NK-92 treated with Interleukin-12 subunit alpha and Interleukin-12 subunit beta, amount 100 ng/mL, for 24 hours (cell line): ENCODE measurements at places on chromosomes 12 and 14.

DNA sequence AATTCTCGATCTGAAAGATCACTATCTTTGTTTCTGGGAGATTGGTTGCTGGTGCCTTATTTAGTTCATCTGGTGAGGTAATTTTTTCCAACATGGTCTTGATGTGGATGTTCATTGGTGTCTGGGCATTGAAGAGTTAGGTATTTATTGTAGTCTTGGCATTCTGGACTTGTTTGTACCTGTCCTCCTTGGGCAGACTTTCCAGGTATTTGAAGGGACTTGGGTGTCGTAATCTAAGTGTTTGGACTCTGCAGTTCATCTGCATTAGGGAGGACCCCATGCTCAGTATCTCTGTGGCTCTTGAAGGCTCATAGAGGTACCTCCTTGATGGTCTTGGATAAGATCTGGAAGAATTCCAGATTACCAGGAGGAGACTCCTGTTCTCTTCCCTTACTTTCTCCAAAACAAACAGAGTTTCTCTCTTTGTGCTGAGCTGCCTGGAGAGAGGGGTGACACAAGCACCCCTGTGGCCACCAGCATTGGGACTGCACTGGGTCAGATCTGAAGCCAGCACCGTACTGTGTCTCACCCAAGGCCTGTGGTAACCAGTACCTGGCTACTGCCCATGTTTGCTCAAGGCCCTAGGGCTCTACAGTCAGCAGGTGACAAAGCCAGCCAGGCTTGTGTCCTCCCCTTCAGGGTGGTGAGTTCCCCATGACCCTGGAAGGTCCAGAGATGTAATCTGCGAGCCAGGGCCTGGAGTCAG lies 5.3 kb downstream of the A2ML1 start:
- no peak for DNase-seq

GRCh38 chr12:94386422-94386821 lies 73.2 kb downstream of the CEP83 start:
- DNase-seq = no peak

- DNase-seq = no peak
These were observed 126.8 kb upstream of the MAP1LC3B2 start for GRCh38 chr12:116432314-116432750.

DNA sequence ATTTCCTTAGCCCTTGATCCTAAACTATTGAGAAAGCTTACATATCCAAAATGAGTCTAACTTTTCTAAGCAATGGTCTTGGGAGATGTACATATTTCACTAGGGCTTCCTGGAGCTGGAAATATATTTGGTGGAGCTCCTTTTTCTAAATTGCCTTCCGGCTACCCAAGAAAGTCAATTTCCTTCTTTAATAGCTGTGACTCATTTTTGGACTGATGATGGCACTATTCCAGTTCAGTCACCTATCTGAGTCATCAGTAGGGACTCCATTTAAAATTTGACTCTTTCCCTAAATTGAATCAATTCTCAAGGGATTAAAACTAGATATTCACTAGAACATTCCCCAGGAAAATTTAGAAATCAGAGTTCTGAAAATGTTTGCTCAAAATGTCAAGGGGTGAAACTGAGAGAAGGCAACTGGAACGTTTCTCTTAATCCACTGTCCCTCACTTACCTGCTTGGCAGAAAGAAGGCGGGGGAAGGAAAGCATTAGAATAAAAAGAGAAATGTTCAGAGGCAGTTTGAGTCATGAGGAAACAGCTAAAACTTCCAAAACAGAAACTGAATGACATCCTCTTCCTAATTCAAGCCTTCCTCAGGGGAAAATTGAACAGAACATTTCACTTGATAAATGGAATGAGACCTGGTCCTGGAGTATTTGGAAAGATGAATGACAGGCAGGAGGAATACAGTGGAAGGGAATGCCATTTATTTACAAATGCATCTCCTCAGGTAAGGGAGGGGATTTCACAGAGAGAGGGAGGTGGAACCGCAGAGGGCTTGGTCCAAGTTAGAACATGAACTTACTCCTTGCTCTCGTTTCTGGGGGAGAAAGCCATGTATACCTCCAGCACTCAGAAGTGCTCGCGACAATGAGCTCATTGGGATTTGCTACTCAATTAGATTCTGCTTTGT lies 91.2 kb downstream of the RGS6 start:
- no peak for DNase-seq

DNA sequence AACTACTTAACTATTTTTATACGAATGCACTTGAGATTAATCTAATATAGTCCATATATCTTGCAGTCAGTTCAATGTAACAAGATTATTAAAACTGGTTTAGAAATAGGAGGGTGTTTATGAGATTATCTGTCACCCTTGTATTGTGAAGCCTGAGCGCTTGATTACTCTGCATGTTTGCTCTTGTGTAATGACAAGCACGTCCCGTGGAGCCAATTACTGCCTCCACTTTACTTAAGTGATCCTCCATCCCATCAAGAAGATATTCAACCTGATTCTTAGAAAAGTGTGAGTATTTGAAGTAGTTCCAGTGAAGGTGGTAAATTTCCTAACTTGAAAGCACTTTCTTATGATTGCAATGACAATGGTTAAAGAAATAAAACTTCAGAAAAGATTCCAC lies 415.2 kb upstream of the GARIN6 start:
- no peak for DNase-seq

- no peak for DNase-seq
These were observed 56.1 kb downstream of the TECPR2 start for GRCh38 chr14:102418853-102419240.

DNA sequence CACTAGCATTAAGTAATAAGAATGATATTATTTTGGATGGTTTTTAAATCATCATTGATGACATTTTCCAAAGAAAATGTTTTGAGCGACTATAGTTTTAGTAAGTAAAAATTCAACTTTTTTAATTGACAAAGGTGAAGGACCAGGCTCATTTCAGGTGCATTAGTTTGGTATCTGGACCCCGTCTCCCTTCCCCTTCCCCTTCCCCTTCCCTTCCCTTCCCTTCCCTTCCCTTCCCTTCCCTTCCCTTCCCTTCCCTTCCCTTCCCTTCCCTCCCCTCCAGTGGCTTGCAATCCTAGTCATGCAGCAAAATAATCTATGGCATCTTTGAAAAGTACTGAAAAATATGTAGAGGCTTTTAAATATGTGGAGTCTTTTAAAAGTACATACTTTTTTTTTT lies 13.0 kb upstream of the SSPN start:
- no peak for DNase-seq

GRCh38 chr12:92648242-92649031 lies 54.4 kb upstream of the PLEKHG7 start:
- DNase-seq = no peak

GRCh38 chr14:90177539-90178189 lies 78.7 kb upstream of the PSMC1 start:
- no peak for DNase-seq

GRCh38 chr12:124175704-124176103 lies 119.2 kb upstream of the RFLNA start:
- DNase-seq = no peak

GRCh38 chr12:39028382-39028781 lies 123.0 kb upstream of the CPNE8 start:
- DNase-seq = no peak

- DNase-seq = no peak
These were observed 84.8 kb downstream of the FBXL14 start for GRCh38 chr12:1509413-1510052.

DNA sequence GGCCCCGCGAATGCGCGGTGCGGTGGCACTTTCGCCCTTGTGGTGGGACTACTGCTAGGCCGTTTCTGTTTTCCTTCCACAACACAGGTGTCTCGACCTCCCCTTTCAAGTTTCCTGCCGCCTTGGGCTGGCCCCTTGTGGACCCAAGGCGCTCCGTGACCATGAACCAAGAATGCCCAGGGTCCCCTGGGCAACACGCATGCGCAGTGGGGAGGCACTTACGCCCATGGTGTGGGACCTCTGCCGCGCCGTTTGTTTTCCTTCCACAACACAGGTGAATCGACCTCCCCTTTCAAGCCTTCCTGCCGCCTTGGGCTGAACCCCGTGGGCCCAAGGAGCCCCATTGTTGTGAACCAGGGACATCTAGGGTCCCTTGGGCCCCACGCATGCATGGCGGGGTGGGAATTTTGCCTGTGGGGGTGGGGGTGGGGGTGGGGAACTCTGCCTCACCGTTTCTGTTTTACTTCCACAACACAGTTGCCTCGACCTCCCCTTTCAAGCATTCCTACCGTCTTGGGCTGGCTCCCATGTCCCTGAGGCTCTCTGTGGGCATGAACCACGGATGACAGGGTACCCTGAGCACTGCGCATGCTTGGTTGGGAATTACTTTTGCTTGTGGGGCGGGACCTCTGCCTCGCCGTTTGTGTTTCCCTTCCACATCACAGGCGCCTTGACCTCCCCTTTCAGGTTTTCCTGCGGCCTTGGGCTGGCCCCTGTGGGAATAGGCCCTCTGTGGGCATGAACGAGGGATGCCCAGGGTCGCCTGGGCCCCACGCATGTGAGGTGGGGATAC lies 355.1 kb downstream of the ALG10 start:
- DNase-seq = no peak

GRCh38 chr14:23347406-23348296 lies 5.0 kb downstream of the SLC22A17 start:
- no peak for DNase-seq

GRCh38 chr12:108649126-108649525 lies 15.4 kb upstream of the SELPLG start:
- no peak for DNase-seq

DNA sequence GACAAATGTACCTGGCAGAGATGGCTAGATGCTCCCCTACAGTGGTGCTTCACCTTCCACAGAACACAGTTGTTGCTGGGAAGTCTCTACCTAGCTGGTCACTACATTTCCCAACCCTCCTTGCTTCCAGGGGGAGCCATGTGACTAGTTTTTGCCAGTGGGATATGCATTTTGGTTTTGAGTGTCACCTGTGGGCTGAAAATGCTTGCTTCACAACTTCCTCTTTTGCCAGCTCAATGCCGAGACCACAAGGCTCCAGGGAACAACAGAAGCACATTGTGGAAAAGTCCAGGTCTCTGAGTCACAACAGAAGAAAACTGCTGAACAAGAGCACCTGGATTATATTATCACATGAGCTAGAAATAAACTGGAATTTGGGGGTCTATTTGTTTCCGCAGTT lies 48.5 kb upstream of the ARHGAP5 start:
- DNase-seq = no peak

DNA sequence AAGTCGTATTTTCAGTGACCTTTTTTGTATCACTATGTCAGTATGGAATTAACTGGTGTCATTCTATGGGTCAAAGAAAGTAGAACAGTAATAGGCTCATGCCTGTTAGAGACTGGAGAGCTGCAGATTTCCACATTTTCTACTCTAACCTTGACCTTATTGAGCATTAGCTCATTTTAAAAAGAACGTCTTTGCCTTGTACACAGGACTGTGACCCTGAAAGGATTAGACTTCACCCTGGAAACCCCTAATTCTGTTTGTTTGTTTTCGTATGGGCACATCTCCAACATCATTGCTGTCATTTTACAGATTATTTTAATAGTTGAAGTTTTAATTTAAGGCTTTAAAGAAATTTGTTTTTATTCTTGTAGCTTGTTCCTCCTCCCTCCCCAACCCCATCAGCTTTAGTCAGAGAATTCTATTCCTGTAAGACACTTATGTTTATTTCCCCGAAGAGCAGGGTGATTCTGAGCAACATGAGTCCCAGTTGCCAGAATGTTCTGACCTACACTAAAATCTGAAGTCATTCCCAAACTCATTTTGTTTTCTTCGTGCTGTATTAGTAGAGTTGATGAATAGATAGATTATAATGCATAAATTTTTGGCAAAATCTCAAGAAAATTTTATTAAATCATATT lies 451.3 kb downstream of the FOXG1 start:
- no peak for DNase-seq

- DNase-seq = no peak
These were observed 38.9 kb downstream of the C14orf132 start for GRCh38 chr14:96077983-96078624.

DNA sequence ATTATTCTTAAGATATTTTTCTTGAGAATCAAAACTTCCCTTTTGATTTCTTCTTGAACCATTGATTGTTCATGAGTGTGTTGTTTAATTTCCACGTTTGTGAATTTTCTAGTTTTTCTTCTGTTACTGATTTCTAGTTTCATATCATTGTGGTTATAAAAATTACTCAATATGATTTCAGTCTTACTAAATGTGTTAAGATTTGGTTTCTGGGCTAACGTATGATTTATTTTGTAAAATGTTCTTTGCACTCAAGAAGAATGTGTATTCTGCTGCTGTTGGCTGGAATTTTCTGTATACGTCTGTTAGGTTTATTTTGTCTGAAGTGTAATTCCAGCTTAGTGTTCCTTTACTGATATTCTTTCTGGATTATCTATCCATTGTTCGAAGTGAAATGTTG lies 24.7 kb downstream of the TRMT5 start:
- no peak for DNase-seq

- DNase-seq = no peak
These were observed 236.4 kb downstream of the VRK1 start for GRCh38 chr14:97033556-97034081.

DNA sequence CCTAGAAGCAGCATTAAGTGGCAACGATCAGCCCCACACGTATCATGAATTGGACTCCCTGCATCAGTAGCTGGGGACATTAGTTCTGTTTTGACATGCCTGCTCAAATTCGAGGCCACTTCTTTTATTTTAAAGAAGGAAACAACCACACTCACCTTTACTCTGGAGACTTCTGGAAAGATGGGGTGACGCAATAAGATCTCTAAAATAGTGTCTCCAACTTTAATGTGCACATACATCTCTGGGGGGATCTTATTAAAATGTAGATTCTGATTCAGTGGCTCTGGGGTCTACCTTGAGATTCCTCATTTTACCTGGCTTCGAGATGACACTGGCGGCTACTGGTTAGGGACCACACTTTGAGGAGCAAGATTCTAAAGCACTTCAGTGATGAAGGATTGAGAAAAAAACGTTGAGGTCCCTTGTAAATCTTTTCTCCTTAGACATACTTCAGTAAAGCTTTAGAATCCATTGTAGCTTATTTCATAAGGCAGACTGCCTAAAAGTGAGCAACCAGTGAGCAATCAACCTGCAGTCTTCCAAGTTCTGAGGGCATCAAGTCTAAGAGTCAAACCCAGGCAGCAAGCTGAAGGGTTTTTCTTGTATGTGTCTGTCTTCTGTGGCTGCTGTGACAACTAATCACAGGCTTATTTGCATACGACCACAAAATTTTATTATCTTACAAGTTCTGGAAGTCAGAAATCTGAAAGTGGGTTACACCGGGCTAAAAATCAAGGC lies 718.6 kb upstream of the TBX3 start:
- DNase-seq = no peak

DNA sequence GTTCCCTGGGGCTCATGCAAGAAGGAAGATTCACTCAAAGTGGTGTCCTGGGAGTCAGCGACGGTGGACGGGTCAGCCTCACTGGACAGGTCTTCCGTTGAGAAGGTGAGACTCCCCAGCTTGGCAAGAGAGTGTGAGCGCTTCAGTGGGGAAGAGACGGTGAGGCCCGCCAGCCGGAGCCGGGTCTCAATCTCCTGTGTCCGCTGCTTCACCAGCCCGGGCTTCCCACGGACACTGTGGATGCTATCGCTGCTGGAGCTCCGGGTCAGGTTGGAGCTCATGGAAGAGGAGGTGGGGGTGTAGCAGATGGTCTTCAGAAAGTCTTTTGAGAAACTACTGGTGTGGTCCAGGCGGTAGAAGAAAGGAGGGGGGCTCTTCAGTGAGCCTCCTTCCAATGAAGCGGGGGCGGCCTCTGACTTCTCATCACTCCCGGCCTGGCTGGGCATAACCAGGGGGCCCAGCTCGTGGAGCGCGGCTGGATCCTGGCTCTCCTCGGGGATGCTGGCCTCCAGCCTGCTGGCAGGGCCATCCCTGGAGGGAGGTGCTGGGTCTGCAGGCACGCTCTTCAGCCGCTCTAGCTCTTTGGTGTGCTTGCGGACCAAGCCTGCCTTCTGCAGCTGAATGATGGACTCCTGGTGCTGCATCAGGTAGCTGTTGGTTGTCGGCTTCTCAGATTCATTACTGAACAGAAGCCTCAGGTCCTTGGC lies 56.9 kb upstream of the CORO1C start:
- DNase-seq = no peak
